Left forelimb (tissue), 1 donor: ENCODE measurements at places on chromosomes 4 and X.
A peak's percentile ranks its signal among the peaks of the same experiment; 100 is the strongest.

GRCh38 chr4:126513596-126513995 is 1119.2 kb upstream of the INTU start:
- no peak for DNase-seq

DNA sequence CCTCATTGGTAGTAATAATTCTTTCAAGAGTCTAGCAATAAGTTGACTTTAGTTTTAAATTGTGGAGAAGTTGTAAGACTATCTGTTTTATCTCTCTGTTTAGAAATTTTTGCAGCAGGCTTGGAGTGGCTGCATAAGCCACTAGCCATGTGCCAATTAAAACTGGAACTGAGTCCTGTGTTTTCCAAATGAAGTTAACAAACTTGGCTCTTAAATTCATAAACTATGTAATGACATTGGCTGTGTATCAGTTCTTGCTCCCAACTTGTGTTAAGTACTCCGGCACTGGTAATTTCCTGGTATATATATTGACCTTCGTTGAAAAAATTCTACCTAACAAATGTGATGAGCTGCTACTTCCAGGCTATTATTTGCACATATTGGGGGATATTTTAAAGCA is 420.4 kb downstream of the GBA3 start:
- DNase-seq = no peak

- DNase-seq = peak; percentile 22
Measured at GRCh38 chrX:1106478-1107210, 105.8 kb downstream of the CRLF2 start.

DNA sequence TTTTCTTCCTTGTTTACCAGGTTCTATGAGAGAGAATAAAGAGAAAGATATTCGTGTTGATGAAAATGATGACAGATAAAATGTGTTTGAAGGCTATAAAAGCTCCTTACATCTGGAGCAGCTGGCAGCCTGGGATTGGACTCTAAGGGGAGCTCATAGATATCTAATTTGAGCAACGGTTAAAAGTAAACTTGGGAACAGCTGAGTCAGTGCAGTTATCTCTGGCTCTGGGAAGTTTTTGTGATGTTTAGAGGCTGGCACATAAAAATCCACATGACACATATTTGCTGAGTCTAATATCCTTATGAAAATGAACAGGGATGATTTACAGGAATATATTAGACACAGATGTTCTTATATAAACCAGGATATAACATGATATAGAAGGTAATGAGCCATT is 331.8 kb upstream of the TENM3 start:
- no peak for DNase-seq

DNA sequence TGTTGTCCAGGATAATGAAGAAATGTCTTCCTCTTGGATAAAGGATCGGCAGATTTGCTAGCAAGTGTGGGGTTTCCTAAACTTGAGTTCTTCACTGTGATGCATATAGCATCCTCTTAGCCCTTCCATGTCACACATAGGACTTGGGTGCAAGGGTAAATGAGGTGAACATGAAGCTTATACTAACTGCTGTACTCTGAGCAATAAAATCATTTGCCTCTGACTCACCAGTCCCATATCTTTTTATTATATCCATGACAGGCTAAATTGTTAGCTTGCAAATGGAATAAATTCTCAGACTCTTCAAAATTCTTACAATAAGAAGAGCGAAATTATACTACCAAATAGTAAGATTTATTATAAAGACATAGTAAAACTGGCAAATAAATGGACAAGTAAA is 14.7 kb upstream of the TBC1D1 start:
- no peak for DNase-seq

DNA sequence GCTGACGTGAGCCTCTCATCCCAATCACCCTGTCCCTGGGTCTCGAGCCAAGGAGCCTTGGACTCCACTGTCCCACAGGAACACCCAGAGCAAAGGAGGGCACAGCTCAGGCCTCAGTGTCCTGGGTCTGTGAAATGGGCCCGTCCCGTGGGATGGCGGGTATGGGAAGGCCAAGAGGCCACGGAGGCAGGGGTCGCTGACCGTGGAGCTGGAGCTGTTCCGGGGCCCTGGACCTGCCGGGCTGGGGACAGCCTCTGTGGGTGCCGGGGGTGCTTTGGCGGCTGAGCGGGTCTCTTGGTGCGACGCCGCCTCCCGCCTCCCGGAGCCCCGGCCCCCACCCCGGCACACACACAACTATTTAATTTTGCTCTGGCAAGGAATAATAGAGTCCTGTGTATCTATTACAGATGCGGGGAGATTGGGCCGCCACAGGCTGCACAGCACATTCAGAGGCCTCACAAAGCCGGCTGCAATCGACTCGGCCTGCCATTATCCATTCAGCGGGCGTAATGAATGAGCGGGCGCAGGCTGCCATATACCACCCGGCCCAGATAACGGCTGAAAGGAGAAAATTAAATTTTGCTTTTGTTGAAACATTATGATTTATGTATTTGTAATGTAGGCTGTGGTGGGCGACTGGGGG is 83.9 kb upstream of the NKX1-1 start:
- DNase-seq = no peak
